ENCODE measurements at places on chromosomes 5 and 9.
A peak's percentile ranks its signal among the peaks of the same experiment; 100 is the strongest.

DNA sequence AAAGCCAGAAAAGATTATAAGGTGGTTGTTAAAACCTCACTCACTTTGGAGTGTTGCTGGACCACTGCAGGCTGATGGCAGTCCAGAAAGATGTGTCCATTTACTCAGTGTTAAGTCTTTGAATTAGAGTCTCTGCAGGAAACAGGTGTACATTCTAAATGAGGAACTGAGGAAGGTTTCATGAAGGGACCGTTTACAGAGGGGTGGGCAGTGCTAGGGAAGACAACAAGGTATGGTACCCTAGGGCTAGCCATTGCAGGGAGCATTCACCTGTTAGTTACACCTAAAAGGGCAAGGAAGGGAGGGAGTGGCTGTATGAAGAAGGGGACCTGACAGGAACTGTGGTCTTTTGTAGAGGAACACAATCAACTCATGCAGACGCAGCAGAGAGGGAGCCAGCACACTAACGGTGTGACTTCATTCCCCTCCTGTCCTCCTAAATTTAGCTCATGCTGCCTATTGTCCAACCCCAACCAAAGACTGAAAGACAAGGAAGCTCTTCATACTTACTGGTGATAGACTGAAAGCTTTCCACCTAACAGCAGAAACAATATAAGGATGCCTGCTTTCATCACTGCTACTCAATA, 32.2 kb upstream of the PAX5 start:
- DNase-seq, result no peak

DNA sequence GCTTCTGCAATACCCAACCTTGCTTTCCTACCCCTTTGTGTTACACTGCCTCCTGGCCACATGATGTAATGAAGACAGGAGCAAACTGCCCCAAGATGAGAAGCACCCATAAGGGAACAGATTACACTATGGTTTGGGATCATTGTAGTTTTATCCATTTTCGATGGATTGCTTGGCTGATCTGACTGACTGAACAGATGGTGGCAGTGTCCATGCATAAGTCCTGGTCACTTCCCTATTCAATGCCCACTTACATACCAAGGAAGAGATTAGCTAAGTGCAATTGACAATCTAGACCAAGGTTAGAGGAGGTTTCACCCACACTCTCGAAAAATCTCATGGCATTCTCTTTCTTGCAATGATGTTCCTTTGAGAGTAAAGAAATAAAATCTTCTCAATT, 319.9 kb downstream of the RAB3C start:
- no peak for DNase-seq

DNA sequence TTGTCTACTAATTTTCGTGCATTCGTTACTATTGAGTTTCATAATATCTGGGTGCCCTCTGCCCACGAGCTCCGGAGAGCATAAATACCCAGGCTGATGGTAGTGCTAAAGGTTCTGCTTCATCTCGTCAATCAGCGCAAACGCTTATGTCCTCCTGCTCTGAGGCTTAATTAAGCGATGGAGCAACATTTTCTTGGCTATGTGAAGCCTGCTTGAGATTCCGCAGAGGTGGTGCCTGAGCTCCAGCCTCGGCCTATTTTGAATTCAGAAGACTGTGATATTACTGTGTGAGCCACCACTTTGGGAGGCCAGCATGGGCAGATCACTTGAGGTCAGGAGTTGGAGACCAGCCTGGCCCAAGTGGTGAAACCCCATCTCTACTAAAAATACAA, 44.8 kb downstream of the ANXA2R start:
- no peak for DNase-seq

- no peak for DNase-seq
Observed at GRCh38 chr9:14207352-14207995, 106.5 kb downstream of the NFIB start.

- DNase-seq, result no peak
Observed at GRCh38 chr5:136619556-136619955, 254.2 kb upstream of the TRPC7 start.

- no peak for DNase-seq
Observed at GRCh38 chr5:149489605-149490037, 61.6 kb downstream of the CSNK1A1 start.

DNA sequence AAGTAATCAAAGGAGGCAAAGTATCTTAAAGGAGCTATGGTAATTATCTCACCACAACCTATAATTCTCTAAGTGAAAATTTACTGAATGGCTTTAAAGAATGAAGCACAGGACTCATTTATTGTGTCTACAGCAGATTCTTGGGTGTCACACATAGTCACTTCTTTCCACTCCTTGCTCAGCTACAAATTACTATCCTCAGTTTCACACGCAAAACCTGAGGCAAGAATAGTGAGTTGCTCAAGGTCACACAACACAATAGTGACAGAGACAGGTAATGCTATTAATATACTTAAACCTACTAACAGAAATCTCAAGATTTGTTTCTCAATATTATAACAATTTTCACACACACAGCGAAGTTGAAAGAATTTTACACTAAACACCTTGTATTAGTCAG, 120.9 kb upstream of the STK32A start:
- DNase-seq, result no peak

DNA sequence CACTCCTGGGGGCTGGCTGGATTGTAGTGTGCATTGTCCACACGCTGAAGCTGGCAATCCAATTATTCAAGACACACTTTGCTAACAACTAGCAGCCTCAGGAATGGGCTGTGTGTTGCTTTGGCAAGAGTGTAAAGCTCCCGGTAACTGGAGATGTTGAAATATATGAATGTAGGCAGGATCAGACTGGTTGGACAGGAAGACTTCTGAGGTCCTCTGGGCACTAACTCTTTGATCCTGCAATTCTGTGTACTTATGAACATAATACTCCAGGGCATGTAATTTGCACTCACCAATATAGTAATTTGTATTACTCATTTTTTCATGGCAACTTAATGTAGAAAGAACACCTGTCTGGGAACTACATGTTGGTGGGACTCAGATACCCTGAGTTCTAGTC, 106.7 kb upstream of the SLC28A3 start:
- no peak for DNase-seq

DNA sequence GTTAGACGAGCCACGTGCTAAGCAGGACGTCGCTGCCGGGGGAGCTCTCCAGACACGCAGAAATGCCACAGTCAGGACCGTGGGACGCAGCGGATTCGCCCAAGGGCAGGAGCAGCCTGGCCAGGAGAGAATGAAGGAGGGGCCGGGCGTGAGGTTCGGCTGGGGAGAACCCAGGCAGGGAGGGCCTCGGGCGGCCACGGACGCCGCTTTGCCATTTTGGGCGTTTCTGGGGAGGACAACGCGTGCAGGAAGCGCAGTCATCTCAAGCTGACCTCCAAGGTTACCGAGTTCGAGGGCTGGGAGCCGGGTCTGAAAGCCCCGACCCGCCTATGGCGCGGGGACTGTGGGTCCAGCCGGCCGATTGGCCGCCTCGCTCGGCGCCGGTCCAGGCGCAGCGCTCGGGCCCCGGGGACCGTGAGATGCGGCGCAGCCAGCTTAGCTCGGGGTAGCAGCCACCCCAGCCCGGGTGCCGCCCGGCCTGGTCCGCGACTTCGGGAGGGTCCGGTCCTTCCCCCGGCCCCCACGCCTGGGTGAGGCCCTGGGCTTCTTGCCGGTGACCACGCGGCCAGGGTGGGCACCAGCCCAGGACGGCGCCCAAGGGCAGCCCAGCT, 760 bp upstream of the MAN1B1 start:
- DNase-seq, result peak; percentile 36

DNA sequence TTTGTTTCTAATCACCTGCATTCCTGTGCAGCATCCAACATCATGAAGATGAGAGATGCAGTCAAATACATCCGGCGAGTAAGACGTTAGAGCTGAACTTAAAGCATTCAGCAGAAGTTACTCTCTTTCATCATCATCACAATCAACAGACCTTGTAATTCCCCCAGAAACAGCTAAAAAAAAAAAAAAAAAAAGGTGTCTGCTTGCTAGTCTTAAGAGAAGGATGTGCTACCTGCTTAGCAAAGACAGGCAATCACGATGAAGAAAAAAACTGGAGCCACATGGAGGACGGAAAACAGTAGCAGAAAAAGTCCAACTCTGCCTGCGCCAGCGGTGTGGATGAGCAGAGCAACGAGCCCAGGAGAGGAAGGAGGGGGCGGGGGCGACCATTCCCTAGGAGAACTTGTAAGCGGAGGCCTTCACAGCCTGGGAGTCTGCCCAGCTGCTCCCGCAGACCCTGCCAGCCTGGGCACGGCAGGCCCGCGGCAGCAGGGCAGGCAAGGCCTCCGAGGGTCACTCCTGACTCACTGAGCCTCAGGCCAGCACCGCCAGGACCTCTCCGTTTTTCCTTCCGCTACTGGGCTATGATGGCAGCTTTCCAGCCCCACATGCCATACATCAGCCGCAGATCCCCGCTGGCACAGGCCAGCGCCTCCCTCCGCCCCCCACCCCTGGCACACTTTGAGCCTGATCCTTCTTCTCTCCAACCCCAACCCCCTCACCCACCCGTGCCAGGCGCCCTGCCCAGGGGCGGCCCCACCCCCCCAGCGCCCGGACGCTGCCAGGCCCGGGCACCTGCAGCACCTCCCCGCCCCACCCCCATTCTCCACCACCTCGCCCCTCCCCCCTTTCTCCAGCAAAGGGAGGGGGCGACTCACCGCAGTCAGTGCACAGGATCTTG, 1.4 kb downstream of the NRG2 start:
- no peak for DNase-seq

DNA sequence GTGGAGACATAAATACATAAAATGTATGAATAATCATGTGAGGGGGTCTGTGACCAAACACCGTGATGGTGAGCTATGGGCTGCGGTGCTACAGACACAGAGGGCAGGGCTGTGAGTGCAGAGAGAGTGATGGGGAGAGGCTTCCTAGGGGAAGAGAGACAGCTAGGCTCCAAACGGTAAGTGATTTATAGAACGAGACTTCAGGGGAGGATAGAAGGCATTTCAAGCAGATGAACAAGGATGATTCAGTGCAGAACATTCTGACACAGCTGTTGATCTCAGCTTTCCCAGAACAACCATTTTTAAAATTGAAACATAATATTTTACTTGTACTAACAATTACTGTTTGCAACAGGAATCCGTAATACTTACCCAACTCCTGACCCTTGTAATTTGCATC, 100.7 kb downstream of the GAS1 start:
- DNase-seq, result no peak

DNA sequence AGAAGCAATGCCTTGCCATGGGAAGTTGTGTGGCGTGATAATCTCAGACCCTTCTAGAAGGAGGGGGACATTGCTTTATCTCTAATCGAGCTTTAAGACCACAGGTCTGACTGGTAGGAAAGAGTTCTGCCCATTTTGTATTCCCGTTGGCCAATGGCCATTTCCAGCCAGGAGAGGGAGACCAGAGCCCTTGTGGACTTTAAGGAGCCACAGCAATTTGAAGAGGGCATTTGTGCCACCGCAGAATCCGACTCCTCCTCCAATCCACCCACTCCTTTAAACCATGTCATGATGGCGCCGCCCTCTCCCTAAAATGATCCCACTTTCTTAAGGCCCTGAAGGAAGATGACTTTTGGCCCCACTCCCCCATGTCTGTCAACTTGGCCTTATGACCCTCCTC, 560.5 kb upstream of the ADAMTS16 start:
- DNase-seq, result no peak

- no peak for DNase-seq
Observed at GRCh38 chr5:73739650-73740049, 113.7 kb downstream of the ARHGEF28 start.

DNA sequence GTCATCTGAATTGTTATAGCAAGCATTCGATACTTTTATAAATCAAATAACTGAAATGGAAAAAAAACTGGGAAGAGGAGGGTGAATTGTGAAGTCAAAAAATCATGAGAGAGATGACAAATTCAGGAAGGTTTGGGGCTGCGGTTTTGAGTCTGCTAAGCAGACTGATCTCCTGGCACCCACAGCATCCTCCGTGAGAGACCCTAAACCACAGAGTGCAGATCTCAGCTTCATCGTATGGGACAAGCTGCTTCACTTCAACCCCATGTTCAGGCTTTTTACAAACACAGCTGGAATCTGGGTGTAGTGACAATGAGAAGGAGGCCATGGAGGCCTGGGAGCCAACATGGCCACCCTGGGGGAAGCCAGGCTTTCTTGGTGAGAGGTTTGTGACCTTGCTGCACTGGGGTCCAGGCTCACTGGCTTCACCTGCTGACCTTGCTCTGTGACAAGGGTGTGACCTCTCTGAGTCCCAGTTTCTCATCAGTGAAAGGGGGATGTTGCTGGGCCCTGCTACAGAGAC, 19.4 kb downstream of the USP20 start:
- DNase-seq, result no peak

GRCh38 chr9:98706651-98707165, 2.0 kb downstream of the GABBR2 start:
- DNase-seq, result no peak

DNA sequence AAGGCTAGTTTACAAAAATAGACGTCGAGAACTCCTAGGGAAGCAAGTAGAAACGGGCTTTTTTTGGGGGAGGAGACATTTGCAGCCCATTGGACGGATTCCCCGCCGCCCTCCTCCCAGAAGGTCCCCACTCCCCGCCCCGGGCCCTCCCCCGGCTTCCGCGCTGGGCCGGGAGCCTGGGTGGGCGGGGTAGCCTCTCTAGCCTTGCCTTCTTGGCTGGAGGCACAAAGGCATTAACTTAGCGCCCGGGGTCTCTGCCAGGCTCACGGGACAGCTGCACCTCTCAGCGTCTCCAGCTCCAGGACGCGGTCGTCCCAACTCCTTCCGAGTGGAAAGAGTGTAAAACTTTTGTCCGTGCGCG, at the start of gene DMRTA1:
Gene DMRTA1, plus strand, starts transcription at position 236 of the 361 bp plus-strand sequence. CDS start 242 bp downstream, outside the sequence.
- DNase-seq, result peak; percentile 18

DNA sequence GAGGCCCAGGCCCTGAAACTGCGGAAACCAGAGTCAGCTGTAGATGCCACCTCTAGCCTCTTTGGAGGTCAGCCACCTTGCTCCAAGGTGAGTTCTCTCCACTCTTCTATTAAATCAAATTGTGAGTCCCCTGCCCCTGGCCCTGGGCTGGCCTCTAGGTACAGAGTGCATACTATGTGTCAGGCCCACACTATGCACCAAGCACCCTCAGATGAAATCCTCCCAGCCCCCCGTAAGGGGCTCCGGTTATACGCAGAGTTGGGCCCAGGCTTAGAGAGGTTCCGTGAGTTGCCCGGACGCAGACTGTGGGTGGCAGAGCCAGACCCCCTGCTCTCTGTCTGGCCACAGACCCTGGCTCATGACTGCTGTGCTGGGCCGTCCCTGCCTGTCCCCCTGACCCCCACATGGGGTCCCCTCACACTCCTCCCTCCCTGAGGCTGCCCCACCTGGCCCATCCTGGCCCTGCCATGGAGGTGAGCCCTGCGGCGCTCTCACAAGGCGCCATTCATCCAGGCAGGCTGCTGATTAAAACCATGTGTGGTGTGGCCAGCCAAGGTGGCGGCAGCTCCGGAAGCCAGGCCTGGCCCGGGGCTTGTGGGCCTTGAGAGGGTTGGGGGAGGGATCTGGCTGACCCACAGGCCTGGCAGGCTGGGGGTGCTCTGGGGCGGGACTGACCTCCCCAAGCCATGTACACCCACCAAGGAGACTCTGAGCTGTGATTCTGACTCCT, 65.5 kb upstream of the SYNPO start:
- DNase-seq, result no peak

GRCh38 chr5:86864051-86864450, 246.3 kb downstream of the COX7C start:
- DNase-seq, result no peak

GRCh38 chr9:15834541-15834940, 281.7 kb downstream of the CCDC171 start:
- no peak for DNase-seq

All from stimulated activated naive B cell treated with anti-CD40 and anti-IgM and Interleukin-4, amounts not matched to agents 10 μg/mL and 1 μg/mL and 100 μg/mL, for 72 hours (primary cell).